ENCODE measurements at places on chromosomes 1 and 21.
A peak's percentile ranks its signal among the peaks of the same experiment; 100 is the strongest.

DNA sequence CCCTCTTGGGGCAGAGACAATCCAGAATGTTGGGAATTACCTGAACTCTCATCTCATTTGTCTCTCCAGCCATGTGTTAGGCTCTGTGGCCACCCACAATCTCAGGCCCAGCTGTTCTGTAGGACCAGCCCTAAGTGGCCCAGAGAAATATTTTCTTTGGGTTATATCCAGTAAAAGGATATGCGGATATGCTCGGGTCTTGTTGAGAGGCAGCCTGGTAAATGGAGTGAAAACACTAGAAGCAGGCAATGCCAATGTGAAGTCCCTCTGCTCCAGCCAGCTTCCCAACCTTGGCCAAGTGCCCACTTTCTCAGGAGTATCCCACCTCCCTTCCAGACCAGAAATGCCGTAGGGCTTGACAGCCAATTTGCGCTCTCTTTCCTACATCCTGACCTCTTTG, 192.2 kb downstream of the ST6GALNAC3 start:
- DNase-seq: no peak

DNA sequence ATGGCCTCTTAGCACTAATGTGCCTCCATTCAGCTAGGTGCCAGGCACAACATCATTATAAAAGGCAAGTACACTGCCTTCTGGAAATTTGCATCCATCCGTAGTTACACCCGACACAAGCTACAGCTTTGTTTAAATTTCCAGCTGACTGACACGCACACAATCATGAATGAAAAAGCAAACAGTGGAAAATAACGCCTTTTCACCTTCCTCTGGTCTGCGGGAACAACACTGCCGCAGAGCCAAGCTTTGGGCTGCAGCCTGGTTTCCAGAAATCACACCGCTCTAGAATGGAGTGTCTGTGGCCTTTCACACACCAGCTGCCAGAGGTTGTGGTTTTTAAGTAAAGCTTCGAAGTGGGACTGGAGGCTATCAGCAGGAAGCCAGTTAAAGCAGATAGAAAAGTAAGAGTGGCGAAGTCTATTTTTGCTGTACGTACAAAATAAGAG, 142.8 kb upstream of the COA6 start:
- DNase-seq: peak; percentile 53

DNA sequence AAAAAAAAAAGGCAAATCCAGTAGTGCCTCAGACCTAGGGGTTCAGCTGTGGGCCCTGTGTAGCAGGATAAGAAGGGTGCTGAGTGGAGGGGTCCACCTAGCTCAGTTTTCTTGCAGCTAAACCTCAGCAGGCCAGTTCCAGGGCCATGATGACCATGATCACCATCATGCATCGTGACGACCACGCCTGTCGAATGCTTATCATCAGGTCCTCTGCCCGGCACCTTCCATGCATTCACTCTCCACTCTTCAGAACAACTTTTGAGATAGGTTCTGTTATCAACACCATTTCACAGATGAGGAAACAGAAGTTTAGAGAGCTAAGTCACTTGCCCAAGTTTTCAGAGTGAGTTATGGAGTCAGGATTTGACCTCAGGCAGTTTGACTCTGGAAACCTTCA, 54.9 kb downstream of the ACBD3 start:
- DNase-seq: no peak

DNA sequence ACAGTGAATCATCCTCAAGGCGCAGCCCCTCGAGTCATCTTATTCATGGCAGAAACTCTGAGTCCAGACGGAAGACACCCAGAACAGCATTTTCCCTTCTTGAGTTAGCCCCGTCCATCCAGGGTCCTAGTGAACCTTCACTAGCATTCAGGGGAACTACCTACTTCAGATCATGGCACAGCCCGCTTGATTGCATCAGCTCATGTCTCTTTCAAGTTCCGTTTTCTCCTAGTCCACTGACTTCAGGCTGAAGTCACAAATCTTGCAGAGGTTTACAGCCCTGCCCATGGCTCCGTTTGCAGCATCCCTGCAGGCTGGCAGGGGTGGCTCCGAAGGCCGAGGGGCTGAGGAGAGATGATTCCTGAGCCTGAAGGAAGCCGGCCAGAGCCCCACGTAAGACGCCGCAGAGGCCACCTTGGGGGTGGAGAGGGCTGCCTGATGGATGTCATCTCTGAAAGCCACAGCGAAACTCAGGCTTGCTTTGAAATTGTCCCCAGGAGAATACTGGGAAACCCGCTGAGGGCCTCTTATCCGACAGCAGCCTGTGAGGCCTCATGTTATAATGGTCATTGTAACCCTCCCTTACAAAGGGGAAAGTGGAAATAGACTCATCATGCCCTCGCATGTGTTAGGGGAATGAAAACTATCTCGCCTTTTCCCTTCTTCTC, 310.2 kb upstream of the AJAP1 start:
- DNase-seq: peak; percentile 23

DNA sequence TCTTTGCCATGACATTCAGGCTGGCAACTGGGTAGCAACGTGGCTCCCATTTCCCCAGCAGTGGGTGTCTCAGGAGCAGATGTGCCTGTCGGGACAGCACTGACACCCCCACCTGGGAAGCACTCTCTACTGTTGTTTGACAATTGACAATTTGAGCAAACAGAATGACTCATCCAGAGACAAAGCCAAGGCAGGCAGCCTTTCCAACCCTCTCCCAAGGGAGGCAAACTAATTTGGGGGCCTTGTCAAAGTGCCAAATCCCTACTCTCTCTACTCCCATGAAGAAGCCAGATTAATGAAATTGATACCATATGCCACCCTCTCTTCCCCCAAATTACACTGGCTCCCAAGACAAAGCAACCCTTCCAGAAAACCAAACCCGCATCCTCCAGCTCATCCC, 65.6 kb downstream of the GRIK3 start:
- DNase-seq: peak; percentile 93

DNA sequence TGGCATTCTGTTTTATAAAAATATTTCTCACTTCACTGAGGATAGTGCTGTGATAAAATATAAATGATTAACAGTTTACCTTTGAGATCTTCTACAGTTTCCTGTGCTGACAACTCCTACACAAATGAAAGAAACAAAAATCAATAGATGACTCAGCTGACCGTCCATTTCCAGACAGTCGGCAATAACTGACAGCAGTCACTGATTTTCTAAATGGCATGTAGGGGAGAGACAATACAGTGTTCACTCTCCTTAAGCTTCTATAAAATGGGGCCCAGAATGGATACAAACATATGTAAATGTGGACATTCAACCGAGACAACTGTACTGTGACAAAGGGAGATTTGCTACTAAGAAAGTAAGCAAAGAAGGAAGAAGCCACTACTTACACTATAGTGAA, 34.3 kb downstream of the PCNX2 start:
- DNase-seq: peak; percentile 2

- peak; percentile 18 for DNase-seq
These were observed 111.9 kb downstream of the CAMTA1 start for GRCh38 chr1:6897138-6897537.

GRCh38 chr1:92795166-92795565, 10.3 kb upstream of the EVI5 start:
- no peak for DNase-seq

DNA sequence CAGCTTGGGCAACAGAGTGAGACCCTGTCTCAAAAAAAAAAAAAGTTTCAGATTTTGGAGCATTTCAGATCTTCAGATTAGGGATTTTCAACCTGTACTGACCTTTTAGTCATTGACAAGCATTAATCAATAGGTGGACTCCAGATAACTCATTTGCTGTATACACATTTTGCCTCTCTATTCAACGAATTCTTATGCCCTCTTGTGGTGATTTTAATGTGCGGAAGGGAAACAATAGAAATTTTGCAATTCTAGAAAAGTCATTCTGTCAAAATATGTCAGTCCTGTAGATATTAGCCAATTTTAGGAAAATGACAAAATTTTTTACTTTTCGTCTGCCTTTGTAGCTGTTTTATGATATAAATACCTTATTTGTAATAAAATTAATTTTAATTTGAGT, 11.6 kb upstream of the OR2G2 start:
- no peak for DNase-seq

DNA sequence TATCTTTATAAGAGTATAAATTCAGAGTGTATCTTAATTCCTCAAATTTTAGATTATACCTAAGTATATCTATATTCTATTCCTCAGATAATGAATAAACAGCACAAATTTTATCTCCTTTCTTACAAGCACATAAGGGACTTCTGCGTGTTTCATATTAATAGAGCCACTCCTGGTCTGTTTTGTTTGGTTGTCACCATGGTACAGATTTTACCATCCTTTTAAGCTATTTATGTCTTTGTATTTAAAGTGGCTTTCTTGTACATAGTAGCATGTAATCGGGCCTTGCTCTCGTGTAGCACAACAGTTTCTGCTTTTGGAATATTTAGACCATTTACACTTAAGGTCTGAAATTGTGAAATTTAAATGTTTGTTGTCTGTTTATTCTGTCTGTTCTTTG, 52.6 kb upstream of the SLC35A3 start:
- DNase-seq: peak; percentile 18

- no peak for DNase-seq
These were observed 58.7 kb downstream of the TNN start for GRCh38 chr1:175126347-175126746.

DNA sequence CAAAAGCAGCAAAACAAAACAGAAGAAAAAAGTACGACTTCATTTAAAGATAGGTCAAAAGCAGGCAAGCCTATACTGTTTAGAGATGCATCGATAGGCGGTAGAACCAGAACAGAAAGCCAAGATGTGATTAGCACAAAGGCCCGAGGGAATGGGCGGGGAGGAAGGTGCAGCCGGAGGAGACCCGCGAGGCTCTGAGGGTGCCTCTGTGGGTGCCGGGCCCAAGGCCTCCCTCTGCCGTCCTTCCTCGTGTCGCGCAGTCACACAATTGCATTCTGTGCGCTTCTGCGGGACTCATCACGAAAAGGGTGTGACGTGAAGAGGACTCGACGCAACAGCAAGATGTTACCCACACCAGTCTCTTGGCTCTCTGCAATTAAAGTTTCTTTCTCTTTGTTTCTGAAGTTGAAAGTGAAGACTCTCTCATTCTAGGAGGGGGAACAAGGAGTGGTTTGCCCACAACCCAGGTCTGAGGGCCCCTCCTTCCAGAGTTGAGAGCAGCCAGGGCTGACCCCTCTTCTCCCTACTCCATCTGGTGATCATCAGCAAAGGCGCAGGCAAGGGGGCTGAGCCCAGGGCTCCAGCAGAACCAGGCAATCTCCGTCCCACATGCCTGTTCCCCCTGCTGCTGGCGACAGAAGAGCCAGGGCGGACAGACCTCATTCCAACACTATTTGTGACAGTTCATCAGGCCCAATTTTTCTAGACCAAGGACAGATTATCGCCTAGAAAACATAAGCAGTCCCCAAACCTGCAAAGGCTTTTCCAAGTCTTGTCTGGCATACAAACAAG, 41.0 kb downstream of the NPHP4 start:
- DNase-seq: no peak

DNA sequence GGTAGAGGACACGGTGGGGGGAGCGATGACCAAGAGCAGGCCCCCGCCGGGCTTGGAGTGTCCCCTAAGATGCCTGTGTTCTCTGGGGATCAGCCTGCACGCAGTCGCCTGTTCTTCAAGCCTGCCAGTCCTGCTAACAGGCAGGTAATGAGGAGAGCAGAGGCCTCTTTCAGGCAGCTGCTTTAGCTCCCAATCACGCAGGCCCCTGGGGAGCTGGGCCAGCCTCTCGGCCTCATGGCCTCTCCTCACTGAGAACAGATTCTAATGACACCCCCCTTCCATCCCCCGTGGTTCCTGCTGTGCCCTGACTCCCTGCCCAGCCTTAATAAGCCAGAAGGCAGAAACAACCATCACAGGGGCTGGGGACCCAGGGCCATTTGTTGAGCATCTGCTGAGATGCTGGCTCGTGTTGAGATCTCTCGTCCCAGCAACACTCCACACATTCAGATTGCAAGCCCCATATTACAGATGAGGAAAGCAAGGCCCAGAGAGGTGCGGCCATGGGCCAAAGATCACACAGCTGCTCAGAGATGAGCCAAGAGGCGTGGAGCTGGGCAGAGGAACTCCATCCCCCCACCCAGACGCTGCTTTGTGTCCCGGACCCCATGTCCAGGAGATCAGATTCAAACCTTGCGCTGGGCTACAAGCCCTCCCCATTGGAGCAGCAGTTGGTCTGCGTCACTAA, 71.6 kb upstream of the CASZ1 start:
- peak; percentile 57 for DNase-seq

DNA sequence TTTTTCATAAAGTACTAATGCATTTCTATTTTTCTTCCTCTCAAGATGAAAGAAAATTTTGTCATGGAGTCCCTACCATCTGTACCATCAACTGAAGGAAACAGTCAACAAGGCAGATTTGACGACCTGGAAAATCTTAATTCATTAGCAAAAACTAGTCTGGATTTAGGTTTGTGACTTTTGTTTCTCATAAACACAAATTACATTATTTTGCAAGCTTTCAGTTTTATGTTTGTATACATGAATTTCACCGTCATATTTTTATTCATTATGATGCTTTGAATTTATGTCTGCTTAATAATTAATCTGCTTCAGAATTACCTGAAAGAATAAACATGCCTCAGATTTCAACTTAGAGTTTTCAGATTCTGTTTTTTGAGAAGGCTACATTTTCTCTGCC, 132.9 kb downstream of the PATJ start:
- DNase-seq: no peak

- no peak for DNase-seq
These were observed 26.5 kb downstream of the LRRC38 start for GRCh38 chr1:13487143-13487868.

- no peak for DNase-seq
These were observed 179.6 kb downstream of the LMO4 start for GRCh38 chr1:87508247-87508787.

DNA sequence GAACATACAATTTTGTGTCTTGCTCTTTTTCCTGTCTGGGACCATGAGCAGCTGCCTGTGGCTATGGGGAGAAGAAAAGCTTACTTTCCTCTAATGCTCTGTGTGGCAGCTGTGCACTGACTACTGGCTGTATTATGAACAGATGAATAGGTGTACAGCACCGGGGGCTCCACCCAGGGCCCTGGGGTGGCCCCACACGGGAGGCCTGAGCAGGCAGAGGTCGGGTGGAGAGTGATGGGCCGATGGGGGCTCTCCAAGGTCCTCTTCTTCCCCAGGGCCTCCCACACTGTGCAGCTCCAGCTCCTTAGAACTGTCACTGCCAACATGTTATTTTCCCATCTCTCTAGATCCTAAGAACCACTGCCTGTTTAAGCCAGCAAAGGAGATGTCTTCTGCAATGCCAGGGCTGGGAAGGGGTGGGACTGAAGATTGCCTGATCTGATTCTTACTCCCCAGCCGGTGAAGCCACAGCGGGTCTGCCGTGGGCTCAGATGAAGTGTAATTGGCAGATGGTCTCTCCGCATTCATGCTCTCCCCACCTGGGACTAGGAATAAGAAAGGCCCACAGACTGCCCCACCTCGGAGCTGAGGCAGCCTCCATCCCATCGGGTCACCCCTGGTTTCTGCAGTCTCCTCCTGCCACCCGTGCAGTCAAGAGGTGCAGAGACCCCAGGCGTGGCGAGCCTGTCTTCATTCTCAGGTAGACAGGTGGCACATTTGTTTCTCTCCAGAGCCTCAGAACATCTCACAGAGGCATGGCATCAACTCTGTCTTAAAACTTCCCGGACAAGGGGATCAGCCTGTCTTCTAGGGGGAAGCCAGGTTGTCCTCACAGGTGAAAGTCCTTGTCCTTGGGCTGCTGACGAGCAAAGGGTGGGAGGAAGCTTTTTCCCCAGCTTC, 186.5 kb upstream of the GALNT2 start:
- no peak for DNase-seq
